ENCODE measurements at places on chromosomes 2 and 18. TPM values are rescaled to one million over a fixed set of nuclear protein-coding genes. Genes with fewer than 3 reads are reported as not detected.

DNA sequence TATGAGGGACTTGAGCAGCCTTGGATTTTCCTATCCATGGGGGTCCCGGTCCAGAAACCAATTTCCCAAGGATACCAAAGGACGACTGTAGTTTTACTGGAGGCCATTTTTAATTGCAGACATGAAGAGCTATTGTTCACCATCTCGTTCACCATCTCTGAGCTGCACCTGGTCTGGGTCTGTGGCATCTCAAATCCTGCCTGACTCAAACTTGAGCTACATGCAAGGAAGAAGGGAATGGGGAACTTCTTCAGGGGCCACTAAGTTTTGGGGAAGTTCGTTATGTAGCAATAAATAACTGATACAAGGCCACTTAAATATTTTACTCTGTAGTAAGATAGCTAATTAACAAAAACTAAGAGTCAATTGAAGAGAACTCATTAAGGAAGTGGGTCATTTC is 2.1 kb upstream of the SMCHD1 start:
- DNase-seq, result no peak

- no peak for DNase-seq
Observed at GRCh38 chr2:60771508-60771907, 15.4 kb downstream of the PAPOLG start.

DNA sequence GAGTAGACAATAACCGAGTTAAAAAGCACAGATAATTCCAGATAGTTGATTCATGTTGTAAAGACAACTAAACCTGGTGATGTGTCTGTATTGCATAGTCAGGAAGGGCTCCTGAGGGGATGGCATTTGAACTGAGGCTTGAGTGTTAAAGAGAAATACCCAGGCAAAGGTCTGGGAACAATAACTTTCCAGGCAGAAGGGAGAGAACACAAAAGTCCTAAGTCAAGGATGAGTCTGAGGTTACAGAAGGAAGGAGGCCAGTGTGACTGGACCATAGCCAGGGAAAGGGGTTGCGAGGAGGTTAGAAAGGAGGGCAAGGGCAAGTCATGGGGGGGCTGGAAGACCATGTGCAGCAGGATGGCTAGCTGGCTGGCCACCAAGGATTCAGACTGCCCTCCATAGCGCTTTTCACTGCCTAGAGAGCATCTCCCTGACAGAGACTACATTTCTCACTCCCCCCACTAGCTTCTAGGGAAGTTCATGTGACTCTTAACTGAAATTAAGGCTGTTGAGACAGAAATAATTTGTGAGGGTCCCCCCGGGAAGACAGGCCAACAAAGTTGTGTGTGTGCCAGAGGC is 135.5 kb upstream of the CREB1 start:
- no peak for DNase-seq

- DNase-seq, result peak; percentile 74
Observed at GRCh38 chr18:79507546-79508480, 112.1 kb downstream of the NFATC1 start.

DNA sequence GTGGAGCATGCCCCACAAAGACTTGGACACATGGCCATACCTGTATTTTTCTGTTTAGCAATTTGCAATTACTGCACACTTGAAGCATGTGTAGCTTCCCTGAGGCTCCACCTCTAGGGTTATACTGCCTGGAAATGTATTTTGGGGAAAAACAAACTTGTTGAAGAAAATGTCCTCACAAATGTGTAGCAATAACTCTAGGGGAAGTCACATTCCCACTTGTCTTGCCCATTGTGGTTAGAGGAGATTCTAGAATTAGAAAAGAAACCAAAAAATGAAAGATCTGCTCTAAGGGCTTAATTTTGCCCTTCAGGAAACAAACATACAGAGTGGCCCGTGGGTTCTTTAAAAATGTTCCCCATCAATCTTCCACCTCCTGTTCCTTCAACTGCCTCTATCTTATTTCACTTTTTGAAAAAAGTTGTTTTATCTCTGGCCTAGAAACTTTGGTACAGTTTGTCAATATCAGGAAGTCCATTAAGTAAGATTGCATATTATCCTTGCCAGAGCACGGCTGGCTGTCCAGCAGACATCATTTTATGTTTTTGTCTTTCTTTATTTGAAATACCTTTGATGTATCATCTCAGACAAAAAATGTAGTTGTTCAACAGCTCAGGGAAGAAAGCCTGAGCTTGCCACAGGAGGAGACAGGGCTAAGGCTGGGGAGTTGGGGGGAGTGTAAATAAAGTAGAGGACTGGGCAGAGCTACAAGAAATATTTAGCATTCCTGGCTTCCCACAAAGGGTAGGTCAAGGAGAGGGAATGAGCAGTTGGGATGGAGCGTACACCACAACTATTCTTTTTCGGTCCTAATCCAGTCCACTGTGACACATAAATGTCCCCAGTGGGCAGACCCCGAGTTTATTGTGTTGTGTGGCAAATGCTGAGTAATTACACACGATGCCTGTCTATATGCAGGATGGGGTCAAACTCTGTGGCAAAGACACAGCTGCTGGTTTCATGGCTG is 96.8 kb upstream of the CDC42EP3 start:
- peak; percentile 29 for DNase-seq

CTNNA2 gene
- total RNA-seq, result not detected

ABCG8 gene
- total RNA-seq, result not detected

INHBB gene
- 3.8 TPM for total RNA-seq

- peak; percentile 69 for DNase-seq
Observed at GRCh38 chr2:190583507-190584337, 49.2 kb upstream of the NEMP2 start.

REG3A gene
- not detected for total RNA-seq

DNA sequence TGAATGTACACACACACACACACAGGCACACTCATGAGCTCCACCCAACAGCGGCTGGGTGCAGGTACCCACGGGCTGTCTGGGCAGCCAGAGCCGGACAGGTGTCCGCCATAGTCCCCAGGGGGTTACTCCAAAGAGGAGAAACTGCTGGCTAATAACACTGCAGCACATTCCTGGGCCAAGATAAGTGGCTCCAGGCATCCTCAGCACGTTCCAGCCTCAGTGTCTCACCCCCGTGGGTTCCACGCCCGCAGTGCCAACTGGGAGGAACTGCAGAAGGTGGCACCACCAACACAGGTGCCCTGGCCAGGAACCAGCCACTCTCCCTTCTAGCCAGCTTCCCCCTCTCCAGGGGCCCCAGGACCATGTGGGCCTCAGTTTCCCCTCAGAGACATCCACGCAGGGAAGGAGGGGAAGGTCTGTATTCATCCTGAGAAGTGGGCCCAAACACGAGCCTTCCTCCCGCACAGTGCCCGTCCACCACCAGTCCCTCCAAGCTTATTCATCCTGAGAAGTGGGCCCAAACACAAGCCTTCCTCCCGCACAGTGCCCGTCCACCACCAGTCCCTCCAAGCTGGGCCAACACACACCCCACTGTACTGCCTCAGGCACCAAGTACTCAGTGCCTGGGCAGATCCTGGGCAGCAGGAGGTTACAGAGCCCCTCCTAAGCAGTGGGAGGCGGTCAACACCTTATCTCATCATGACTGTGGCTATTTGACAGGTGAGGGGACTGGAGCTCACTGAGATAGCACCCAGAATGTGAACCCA is 47.6 kb downstream of the TNS1 start:
- no peak for DNase-seq

- no peak for DNase-seq
Observed at GRCh38 chr2:188576651-188577050, 285.0 kb downstream of the GULP1 start.

GRCh38 chr2:74777161-74777900 is 56.6 kb upstream of the HK2 start:
- DNase-seq, result no peak

GRCh38 chr2:119721904-119722303 is 37.8 kb upstream of the PTPN4 start:
- no peak for DNase-seq

DNA sequence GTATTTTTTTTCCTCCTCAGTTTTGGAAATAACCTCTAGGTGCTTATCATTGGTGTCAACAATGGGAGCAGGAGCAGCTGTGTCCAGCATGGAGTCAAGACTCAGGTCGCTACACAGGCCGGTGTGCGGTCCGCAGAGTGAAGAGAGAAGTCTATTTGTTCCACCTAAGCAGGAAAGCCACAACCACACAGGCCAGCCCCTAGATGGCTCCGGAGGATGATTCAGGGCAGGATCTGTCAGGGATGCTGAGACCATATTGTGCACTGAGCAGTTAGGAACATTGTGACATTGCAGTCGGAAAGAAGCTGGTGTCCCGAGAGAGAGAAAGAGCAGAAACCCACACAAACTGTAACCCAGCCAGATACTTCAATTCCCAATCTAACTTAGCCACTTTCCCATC is 136.9 kb downstream of the GAREM1 start:
- no peak for DNase-seq

- DNase-seq, result no peak
Observed at GRCh38 chr2:11257964-11258363, 86.5 kb downstream of the ROCK2 start.

DNA sequence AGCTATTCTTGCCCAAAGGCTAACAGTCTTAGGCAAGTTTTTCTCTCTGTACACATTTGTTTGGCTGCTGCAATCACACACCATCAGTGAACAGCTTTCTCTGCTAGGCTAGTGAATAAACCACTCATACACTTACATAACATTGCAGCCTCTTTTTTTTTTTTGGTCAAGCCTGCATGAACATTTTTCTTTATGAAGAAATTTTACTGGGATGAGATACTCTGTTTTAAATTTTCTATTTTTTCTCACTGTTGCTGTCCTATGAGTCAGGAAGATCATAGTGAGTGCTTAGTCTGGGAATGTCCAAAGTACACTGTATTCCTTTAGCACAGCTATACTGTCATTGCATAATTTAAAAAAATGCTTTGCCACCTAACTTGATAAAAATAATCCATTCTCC is 58.5 kb downstream of the ROCK1 start:
- no peak for DNase-seq

DNA sequence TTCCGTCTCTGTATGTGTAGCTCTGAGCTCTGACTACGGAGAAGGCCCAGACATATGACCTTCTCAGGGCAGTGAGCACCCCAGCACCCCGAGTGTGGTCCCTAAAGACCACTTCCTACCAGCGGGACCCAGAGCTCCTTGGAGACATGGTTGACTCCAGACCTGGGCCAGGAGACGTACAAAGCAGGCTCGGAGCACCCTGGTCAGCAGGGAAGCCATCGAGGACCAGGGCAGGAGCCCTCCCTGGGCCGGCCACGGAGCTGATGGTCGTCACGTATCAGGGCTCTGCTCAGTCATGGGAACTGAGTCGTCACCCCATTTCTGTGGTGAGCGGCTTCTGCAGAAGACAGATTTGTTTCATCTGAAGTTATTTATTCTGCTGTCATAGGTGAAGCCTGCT is 12.8 kb upstream of the NEU4 start:
- DNase-seq, result no peak

DDX18 gene
- total RNA-seq, result 28.2 TPM

- DNase-seq, result no peak
Observed at GRCh38 chr2:71071681-71072398, 3.4 kb downstream of the NAGK start.

GCG gene
- total RNA-seq, result not detected

GRCh38 chr2:148006249-148007007 is 14.1 kb downstream of the ORC4 start:
- DNase-seq, result no peak

DNA sequence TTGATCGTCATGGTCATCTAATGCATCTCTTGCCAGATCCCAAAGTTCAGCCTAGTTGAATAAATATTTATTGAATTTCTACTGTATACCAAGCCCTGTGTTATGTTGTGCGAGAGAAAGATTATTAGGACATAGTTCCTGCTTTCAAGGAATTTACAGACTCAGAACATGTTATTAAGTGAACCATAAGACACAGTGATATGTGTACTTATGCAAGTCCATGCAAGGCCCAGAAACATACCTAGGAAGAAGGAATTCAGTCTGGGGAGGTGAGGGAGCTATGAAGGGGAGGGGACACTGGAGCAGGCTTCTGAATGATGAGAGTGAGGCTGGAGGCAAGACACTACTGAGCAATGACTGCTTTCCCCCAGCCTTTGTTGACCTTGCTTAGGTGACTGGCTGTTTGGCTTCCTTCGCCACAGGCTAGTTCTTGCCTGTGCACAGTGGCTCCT is 81.4 kb downstream of the ACAA2 start:
- DNase-seq, result no peak

FEV gene
- total RNA-seq, result not detected

DNA sequence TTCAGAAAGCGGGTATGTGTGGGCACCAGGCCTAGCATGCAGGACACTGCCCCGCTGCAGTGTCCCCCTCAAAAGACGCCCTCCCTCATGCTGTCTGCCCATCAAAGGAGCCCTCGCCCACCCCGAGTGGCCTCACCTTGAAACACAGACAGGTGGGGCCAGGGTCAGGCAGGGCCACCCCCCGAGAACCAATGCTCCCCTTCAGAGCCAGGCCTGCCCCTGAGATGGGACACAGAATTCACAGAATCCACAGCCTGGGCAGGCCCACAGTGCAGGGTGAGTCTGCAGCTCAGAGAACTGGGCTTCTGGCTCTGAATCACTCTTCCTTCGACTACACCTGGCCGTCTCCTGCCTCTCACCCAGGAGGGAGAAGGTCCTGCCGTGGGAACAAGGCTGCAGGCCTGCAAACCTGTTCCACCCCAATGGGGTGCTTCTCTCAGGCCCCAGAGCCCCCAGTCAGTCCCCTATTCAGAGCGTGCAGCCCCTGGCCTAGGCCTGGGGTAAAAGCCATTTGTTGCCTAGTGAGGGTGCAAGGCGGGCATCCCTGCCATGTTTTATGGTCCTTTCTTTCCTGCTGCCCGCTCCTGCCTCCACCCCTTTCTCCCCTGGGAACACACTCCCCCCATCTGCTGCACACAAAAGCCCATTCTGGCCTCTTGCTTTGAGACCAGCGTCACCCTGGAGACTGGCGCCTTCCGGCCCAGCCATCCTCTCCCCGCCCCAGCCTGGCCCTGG is 11.3 kb upstream of the ARHGEF4 start:
- no peak for DNase-seq

DNA sequence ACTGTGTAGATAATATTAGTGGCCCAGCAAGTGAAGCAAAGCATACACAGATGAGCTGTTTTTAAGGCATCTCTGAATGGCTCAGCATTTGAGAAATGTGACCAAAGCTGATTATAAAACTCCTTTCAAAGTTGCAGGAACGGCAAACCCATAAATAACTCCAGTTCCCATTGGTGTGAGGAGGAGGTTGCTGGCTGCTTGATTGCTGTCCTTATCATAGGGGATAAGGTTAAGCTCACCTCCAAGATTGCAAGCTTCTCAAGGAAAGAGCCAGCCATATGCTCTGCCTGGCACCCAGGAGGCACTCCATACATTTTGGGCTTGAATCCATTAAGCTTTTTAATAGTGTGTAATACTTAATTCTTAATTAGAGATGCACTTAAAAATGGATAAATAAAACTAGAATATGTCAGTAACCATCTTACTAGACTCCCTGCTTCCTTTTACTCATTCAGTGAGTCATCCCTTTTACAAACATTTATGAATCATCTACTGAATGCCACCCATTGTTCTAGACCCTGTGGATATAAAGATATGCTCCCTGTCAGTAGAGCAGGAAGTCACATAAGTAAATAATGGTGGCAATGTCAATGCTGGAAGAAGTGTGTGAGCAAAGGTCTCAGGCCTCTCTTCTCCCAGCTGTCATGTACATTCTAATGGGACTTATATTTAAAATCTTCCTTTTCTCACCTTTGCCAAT is 99.3 kb downstream of the SPATS2L start:
- DNase-seq, result no peak

FHOD3 gene
- 228 TPM for total RNA-seq
